ENCODE measurements at places on chromosomes 7 and 10.

DNA sequence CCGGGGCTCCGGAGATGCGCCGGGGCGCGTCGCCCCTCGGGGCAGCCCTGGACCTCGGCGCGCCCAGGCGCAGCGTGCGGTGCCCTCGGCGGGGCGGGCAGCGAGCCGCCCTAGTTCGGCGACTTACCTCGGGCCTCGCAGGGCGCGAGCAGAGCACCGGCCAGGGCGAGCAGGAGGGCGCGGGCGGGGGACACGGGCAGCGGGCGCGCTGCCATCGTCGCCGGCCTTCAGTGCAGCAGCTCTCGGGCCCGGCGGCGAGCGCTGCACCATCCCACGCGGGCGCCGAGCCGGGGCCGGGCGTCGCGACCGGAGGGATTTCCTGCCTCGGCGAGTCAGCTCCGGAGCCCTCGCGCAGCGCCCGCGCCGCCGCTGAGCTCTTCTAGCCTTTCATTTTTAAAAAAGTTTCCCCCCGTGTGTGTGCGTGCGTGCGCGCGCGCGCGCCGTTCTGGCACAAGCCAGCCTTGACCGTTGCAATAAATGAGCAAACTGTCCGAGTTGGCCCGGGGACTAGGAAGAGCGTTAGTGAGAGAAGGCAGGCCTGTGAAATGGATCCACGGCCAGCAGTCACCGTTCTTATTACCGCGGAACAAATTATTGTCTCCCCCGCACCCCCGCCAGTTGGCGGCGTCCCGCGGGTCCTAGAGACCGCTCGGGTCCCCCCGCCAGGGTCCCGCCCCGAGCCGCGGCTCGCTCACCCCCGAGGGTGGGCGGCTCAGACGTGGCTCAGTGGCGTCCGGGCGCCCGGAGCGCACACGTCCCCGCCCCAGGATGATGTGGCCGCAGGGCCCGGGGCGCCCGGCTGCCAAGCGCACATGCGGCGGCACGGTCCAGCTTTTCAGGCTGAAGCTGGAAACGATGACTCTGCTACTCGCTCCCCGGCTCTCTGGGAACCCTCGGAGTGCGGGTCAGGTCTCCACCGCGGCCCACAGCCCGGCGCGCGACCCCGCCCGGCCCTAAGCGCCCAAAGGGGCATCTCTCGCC is at the start of gene ADAM12:
Gene ADAM12, minus strand, starts transcription at position 547 of the 981 bp plus-strand sequence. Its CDS starts 332 bp downstream, at position 215.
- DNase-seq, result no peak

GRCh38 chr7:155540553-155540952 is 5.8 kb downstream of the CNPY1 start:
- DNase-seq, result no peak

- DNase-seq, result no peak
These were observed 458.8 kb upstream of the GHITM start for GRCh38 chr10:83680470-83680891.

- DNase-seq, result peak; percentile 53
These were observed 41.1 kb upstream of the STMP1 start for GRCh38 chr7:135620980-135621850.

- DNase-seq, result no peak
These were observed 457 bp downstream of the NSUN5 start for GRCh38 chr7:73308074-73308664.

GRCh38 chr10:73246322-73246645 is 771 bp downstream of the DNAJC9 start:
- no peak for DNase-seq

- DNase-seq, result no peak
These were observed 81.5 kb upstream of the DIP2C start for GRCh38 chr10:770975-771374.

- no peak for DNase-seq
These were observed 2.2 kb upstream of the CAMK2G start for GRCh38 chr10:73876566-73876965.

GRCh38 chr10:79348640-79348988 is 1.3 kb downstream of the PPIF start:
- no peak for DNase-seq

DNA sequence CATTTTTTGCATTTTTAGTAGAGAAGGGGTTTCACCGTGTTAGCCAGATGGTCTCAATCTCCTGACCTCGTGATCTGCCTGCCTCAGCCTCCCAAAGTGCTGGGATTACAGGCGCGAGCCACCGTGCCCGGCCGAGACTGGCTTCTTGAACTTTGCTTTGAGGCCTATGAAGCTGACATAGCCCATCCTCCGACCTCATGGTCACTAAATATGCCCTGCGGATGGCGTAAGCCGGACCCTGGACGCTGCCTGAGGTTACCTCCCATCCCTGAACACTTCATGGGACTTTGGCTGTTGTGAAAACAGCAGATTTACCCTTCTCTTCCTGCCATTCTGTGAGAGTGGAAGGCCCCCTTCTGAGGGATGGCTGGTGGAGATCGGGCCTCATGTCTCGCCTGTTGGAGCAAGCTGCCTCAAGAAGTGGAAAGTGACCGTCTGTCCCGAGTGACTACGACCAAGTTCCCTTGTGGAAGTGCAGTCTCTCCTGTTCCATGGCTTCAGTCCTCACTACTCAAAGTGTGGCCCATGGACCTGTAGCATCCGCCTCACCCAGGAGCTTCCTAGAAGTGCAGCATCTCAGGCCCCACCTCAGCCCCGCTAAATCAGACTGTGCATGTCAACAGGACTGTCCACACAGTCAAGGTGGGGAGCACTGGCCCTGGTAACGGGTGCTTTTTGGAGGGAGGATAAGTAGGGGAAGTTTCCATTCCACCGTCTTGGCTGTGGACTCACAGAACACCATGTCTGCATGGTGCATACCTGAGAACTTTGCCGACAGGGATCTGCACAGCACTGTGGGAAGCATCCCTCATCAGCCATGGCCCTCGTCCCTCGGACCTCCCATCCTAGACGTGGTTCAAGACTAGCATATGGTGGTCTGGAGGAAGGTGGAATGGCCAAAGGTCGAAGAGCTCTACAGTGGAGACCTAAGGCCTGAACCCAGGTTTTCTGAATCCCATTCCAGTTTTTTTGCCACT is 210.5 kb upstream of the SHH start:
- DNase-seq, result peak; percentile 22

- DNase-seq, result no peak
These were observed 68.9 kb downstream of the MYOF start for GRCh38 chr10:93413252-93413689.
